Activated T-helper 2 cell treated with anti-CD3 and anti-CD28 coated beads, Interferon-gamma antibody, Interleukin-2, Interleukin-4, amounts not matched to agents 10 μg/mL and 5 μg/mL and 100 μg/mL, durations not matched to agents 14 hours and 24 hours and 36 hours (primary cell): ENCODE measurements at places on chromosomes 7 and 10. TPM values are rescaled to one million over a fixed set of nuclear protein-coding genes. Genes with fewer than 3 reads are reported as not detected.

- peaks cover 27% of the 10 kb centered on the region for H3K27me3 ChIP-seq
- no peaks in the 10 kb centered on the region for H3K36me3 ChIP-seq
- H3K27ac ChIP-seq: no peak overlapping the region
- no peak overlapping the region for H3K4me3 ChIP-seq
Measured at GRCh38 chr7:24297362-24297761, 13.4 kb downstream of the NPY start.

PRPS1L1 gene
- total RNA-seq: not detected in 2 replicates

GRCh38 chr10:67839951-67840350 is 2.0 kb upstream of the DNAJC12 start:
- H3K36me3 ChIP-seq: no peaks in the 10 kb centered on the region
- no peak overlapping the region for H3K27ac ChIP-seq
- peaks cover 10% of the 10 kb centered on the region for H3K4me1 ChIP-seq

PRF1 gene
- 67.7 and 69.6 TPM in 2 replicates for total RNA-seq

NAT16 gene
- not detected in 2 replicates for total RNA-seq

DNA sequence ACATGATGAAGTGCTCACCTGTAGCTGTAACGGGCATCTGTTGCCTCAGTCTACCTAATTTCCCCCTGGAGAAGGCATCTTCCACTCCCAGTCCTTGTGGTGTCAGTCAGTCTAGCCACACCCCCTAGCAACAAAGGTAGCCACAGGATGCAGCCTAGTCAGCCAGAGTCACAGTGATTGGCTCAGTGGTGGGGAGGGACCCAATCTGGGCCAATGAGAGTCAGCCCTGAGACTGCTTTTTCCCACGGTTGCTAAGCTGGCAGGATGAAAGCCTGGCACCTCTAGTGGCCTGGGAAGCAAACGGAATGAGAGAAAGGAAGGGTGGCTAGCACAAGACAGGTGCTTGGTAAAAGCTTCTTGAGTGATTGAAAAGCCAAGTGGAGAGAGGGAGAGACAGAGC is 118.6 kb downstream of the SH3PXD2A start:
- H3K27me3 ChIP-seq: no peaks in the 10 kb centered on the region
- no peak overlapping the region for H3K27ac ChIP-seq
- H3K36me3 ChIP-seq: no peaks in the 10 kb centered on the region

GRCh38 chr10:822661-823367 is 108.7 kb downstream of the LARP4B start:
- DNase-seq: no peak
- H3K4me3 ChIP-seq: no peak overlapping the region

DNA sequence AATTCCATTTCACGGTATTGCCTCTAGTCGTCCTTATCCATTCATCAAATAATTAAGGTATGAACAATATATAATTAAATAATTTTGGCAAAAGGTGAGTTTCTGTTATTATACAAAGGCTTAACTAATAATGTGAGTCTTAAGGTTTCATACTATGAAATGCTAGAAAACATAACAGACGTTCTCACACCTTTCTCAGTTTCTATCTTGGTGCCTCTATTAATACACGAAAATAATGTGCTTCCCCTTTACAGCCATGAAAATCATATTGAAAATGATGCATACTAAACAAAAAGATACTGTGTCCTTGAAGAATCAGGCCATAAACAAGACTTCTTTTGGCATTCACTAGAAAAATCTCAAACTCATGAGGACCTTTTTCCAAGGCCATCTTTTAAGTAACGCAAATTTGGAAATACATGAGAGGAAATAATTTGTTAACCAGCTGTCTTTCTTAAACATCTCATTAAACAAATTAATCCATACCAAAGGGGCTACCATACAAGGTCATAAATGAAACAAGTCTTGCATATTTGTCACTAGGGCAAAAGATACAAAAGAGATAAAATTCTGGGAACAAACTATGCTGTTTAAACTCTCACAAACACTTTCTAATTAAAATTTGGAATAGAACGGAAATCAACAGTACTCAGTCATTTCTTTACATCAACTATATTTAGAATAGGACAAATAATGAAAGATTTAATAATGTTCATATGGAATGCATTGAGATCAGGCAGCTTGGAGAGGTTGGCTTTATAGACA is 53.9 kb upstream of the CAV2 start:
- DNase-seq: no peak
- no peaks in the 10 kb centered on the region for H3K36me3 ChIP-seq
- peaks cover 4% of the 10 kb centered on the region for H3K27me3 ChIP-seq

- H3K4me1 ChIP-seq: no peaks in the 10 kb centered on the region
- peaks cover 7% of the 10 kb centered on the region for H3K27me3 ChIP-seq
- DNase-seq: no peak
- H3K36me3 ChIP-seq: no peaks in the 10 kb centered on the region
Measured at GRCh38 chr7:39451901-39452300, 114.3 kb upstream of the YAE1 start.

GRCh38 chr10:133590970-133591359 is 25.6 kb upstream of the SYCE1 start:
- H3K4me1 ChIP-seq: no peaks in the 10 kb centered on the region
- H3K27ac ChIP-seq: no peak overlapping the region
- peaks cover 12% of the 10 kb centered on the region for H3K27me3 ChIP-seq

FKBP6 gene
- not detected in 2 replicates for total RNA-seq

DNA sequence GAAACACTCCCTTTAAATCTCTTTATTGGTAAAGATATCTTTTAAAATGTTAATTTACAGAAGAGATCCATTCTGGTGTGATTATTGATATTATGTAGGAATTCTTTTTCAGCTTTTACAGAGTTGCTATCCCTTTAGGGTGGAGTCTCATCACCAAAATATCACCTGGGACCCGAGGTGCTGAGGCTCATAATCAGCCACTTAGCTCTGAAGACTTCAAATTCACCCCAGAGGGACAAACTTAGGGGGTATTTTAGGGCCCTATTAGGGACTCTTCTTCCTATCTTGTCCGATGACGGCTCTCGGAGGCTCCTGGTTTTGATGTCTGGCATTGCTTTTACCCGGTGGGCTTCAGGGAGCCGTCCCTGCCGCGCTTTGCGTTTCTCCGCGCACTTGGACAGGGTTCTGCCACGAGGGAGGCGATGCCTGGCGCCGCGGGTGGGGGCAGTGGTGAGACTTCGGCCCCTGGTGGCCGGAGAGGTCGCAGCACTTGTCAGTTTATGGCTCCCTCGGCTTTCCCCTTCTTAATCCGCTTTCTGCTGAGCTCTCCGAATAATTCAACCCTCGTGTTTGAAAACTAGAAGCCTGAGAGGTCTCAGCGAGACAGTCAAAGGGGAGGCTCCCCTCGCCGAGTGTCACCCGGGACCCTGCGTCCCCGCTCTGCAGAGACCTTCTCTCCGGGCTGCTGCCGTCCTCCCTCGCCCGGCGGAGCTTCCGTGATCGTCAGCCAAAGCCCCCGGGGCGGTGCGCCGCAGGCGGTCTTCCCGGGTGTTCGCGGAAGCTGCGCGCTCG is 27.8 kb downstream of the RBM20 start:
- peak overlapping the region; percentile 84 for H3K4me3 ChIP-seq
- peak; percentile 51 for DNase-seq
- peaks cover 51% of the 10 kb centered on the region for H3K27me3 ChIP-seq
- H3K36me3 ChIP-seq: no peaks in the 10 kb centered on the region
- H3K4me1 ChIP-seq: peaks cover 2% of the 10 kb centered on the region

TRPV5 gene
- not detected in 2 replicates for total RNA-seq

WEE2 gene
- total RNA-seq: 0.05 TPM in 1 of 2 replicates, not detected in the other

DNA sequence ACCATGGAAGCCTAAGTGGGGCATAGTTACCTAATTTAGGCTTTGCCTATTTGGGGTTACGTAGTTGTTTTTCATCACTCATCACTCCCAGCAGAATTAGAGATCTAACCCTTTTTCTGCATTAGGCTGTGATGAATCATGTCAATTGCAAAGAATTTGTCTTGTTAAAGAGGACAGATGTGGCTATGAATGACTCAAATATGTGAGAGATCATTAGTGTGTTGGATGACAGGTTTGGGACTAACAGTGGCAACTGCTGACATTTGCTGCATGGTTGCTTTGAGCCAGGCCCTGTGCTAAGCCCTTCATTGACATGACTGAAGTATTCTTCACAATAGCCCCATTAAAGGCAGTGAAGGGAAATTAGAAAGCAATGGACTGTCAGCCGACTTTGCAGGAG is 83.4 kb upstream of the BMPER start:
- H3K36me3 ChIP-seq: no peaks in the 10 kb centered on the region
- no peak overlapping the region for H3K27ac ChIP-seq
- no peak for DNase-seq
- H3K27me3 ChIP-seq: peaks cover 3% of the 10 kb centered on the region
- H3K4me1 ChIP-seq: no peaks in the 10 kb centered on the region
- no peak overlapping the region for H3K4me3 ChIP-seq

DNA sequence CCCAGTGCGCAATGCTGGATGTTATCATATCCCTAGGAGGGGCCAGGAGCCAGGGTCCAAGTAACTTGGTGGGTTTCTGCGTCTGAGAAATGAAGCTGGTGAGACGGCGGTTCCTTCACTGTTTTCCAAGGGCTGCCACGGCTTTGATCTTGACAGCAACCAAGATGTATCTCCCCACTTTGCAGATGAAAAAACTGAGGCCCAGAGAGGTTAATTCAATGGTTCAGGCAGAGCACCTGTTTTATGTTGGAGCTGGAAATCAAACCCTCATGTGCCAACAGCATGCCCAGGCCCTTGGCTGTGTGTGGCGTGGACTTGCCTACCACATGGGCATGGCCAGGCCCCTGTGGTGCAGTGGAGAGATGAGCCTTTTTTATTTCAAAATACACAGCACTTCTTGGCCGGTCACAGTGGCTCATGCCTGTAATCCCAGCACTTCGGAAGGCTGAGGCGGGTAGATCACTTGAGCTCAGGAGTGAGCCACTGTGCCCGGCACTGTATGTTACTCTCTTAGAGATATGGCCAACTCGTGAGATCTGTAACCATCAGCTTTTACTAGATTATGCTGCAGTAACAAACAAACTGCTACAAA is 225.2 kb upstream of the SH2B2 start:
- no peak for DNase-seq
- H3K27me3 ChIP-seq: no peaks in the 10 kb centered on the region
- no peak overlapping the region for H3K4me3 ChIP-seq
- H3K4me1 ChIP-seq: peaks cover 2% of the 10 kb centered on the region

GRCh38 chr10:32132357-32132946 is 76.2 kb upstream of the KIF5B start:
- no peak overlapping the region for H3K27ac ChIP-seq
- peaks cover 17% of the 10 kb centered on the region for H3K4me1 ChIP-seq
- H3K36me3 ChIP-seq: no peaks in the 10 kb centered on the region
- peaks cover 2% of the 10 kb centered on the region for H3K27me3 ChIP-seq

DNA sequence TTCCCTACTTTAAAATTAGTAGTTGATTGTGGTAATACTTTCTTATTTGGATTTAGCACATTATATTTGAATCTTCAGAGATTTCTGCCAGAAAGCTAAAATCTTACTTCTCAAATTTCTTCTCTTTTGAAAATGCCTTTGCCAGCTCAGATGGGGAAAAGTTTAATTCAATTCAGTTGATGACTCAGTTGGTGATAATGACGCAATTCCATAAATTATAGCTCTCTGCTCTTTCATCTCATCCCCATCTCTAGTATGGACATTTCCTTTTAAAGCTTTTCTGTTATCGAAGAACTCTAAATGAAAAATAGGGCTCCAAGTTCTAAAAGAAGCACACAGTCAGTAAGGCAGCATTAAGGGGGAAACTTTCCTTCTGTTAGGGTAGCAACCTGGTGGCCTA is 25.5 kb downstream of the RNLS start:
- H3K4me1 ChIP-seq: peaks cover 9% of the 10 kb centered on the region
- no peak overlapping the region for H3K4me3 ChIP-seq
- no peak for DNase-seq
- no peak overlapping the region for H3K27ac ChIP-seq
- no peaks in the 10 kb centered on the region for H3K36me3 ChIP-seq
- H3K27me3 ChIP-seq: peaks cover 28% of the 10 kb centered on the region

GRCh38 chr10:9244864-9245263 is 1190.4 kb downstream of the GATA3 start:
- no peak for DNase-seq
- no peaks in the 10 kb centered on the region for H3K4me1 ChIP-seq
- H3K4me3 ChIP-seq: no peak overlapping the region

GRCh38 chr7:151447312-151447711 is 7.4 kb upstream of the CRYGN start:
- H3K4me3 ChIP-seq: no peak overlapping the region
- peaks cover 5% of the 10 kb centered on the region for H3K27me3 ChIP-seq
- H3K36me3 ChIP-seq: no peaks in the 10 kb centered on the region
- no peak overlapping the region for H3K27ac ChIP-seq
- DNase-seq: no peak

DNA sequence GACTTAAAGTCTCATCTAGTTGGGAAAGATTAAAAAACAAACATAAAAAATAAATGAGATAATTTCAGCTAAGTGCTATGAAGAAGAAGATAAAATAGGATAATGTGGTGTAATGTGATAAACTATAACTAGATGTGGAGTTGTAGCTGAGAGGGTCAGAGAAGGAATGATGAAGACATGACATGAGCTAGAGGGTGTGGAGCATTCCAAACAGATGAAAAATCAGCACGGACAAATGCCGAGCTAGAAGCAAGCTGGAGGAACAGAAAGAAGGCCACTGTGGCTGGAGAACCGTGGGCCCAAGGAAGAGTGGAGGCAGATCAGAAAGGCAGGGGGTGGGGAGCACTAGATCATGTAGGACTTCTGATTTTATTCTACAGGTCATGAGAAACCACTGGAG is 70.6 kb downstream of the CDK6 start:
- no peaks in the 10 kb centered on the region for H3K27me3 ChIP-seq
- H3K27ac ChIP-seq: peak overlapping the region; percentile 57

DNA sequence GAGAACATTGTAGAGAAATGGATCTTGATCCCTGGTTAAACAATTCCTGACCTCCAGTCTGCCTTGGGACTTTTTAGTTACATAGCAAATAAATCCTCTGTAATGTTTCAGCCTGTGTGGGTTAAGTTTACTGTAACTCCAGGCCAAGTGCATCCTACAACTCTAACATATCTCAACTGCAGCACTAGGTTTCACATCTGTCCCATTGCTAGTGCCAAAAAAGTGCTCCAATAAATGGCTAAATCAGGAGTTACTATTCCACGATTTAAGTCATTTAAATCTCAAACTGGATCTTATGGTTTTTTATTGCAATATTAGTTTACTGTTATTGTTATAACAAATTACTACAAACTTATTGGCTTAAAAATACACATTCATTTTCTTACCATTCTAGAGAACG is 479.6 kb downstream of the GPAM start:
- no peaks in the 10 kb centered on the region for H3K36me3 ChIP-seq
- H3K4me3 ChIP-seq: no peak overlapping the region
- no peak overlapping the region for H3K27ac ChIP-seq
- H3K27me3 ChIP-seq: no peaks in the 10 kb centered on the region
- no peaks in the 10 kb centered on the region for H3K4me1 ChIP-seq

DNA sequence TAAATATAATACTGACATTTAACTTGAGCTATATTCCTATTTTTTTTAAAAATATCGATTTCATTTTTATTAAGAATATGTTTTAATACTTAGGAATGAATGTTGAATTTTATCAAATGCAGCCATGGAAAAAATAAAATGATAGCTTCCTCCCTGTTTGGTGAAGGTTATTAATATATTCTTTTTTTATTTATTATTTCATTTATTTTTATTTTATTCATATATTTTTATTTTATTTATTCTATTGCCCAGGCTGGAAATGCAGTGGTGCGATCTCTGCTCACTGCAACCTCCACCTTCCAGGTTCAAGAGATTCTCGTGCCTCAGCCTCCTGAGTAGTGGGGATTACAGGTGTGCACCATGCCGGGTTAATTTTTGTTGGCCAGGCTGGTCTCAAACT is 160.2 kb downstream of the PKD1L1 start:
- H3K4me1 ChIP-seq: no peaks in the 10 kb centered on the region
- no peak for DNase-seq
- H3K4me3 ChIP-seq: no peak overlapping the region
- H3K27me3 ChIP-seq: peaks cover 3% of the 10 kb centered on the region
- H3K36me3 ChIP-seq: no peaks in the 10 kb centered on the region
- no peak overlapping the region for H3K27ac ChIP-seq

VAX1 gene
- total RNA-seq: not detected in 2 replicates
